ENCODE measurements at places on chromosomes 1 and 21. TPM values are rescaled to one million over a fixed set of nuclear protein-coding genes. Genes with fewer than 3 reads are reported as not detected.

- no peak for DNase-seq
- H3K4me1 ChIP-seq, result no peaks in the 10 kb centered on the region
- no peak overlapping the region for H3K27ac ChIP-seq
- no peak overlapping the region for H3K4me3 ChIP-seq
- H3K27me3 ChIP-seq, result no peaks in the 10 kb centered on the region
These were observed 321.9 kb downstream of the SETD4 start for GRCh38 chr21:35738347-35738961.

DNA sequence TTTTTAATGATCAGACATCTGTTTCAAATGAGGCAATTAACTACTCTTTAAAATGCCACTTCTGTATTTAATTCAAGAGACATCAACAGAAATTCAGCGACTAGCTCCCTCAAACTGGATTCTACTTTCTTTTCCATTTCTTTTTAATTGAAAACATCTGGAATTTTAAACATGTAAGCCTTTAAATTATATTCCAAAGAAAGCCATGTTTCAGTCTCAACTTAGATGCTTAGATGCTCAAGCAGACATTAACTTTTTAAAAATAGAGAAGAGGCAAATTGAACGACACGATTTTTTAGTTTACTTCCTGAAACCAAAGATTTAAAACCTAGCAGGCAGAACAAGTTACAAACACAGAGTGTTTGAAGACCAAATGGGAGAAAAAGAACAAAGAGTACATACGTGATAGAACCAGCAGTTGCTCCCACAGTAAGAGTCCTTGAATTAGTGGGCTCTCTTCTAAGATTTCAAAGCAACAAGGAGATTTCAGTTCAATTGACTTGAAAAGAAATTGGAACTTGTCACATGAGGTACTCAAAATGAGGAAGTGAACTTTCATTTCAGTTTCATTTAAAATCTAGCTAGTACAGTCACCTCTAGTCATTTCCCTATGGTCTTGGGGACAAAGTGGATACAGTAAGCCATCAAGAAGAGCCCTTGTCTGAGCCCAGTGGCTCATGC is at the start of gene CTSS:
TSS of gene CTSS (minus strand) at position 483 of the 681 bp plus-strand sequence. CDS start 1,015 bp downstream, outside the sequence.
- H3K36me3 ChIP-seq, result no peaks in the 10 kb centered on the region
- H3K27ac ChIP-seq, result peak within 1 kb of the TSS; percentile 37
- no peaks in the 10 kb centered on the region for H3K27me3 ChIP-seq
- no peak for DNase-seq
- H3K4me3 ChIP-seq, result peak within 1 kb of the TSS; percentile 29

GRCh38 chr1:51487628-51488027 is 31.4 kb downstream of the EPS15 start:
- no peak overlapping the region for H3K4me3 ChIP-seq
- H3K4me1 ChIP-seq, result peaks cover 50% of the 10 kb centered on the region
- DNase-seq, result no peak

DNA sequence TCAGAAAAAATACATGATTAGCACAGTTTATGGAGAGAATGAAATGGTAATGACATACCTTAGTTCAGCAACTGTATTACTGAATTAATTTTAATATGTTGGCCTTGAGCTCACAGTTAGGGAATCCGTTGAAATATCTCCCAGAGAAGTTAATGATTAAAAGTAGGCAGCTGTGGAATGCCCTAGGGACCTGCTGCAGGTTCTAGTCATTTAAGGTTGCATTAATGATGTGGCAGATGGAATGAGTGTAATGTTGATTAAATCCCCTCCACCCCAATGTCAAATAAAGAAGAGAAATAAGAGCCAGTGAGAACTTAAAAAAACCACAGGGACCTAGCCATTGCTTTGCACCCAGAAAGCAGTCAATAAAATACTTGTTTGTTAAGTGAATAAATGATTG is 40.3 kb upstream of the TRIM45 start:
- H3K4me1 ChIP-seq, result no peaks in the 10 kb centered on the region
- H3K27me3 ChIP-seq, result no peaks in the 10 kb centered on the region
- no peaks in the 10 kb centered on the region for H3K36me3 ChIP-seq
- no peak overlapping the region for H3K4me3 ChIP-seq

DNA sequence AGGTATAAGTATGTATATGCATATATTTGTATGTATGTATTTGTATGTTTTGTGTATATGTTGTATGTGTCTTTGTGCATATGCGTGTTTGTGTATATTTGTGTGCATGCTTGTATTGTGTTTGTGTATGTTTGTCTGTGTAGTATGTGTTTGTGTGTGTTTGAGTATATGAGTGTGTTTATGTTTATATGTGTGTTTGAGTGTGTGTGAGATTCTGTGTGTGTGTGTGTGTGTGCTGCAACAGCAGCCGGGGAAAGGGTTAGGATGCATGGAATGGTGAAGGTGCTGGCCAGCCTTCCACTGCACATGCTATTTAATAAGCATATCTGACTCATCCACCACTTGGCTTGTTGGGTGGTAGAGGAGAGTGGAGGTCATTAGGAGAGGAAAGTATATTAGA is 46.6 kb upstream of the RAB4A start:
- H3K4me3 ChIP-seq, result no peak overlapping the region
- no peaks in the 10 kb centered on the region for H3K36me3 ChIP-seq
- no peak for DNase-seq
- no peaks in the 10 kb centered on the region for H3K27me3 ChIP-seq

DNA sequence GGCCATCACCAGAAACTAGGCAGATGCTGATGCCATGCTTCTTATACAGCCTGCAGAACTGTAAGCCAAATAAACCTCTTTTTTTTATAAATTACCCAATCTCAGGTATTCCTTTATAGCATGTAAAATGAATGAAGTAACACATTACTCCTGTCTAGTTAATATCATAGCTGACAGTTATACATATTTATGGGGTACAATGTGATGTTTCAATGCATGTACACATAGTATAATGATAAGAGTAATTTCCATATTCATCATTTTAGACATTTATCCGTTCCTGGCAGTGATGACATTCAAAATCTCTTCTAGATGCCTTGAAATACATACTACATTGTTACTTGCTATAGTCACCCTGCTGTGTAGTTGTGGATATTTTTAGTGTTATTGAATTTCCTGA is 85.4 kb upstream of the SLC35F3 start:
- H3K27me3 ChIP-seq, result no peaks in the 10 kb centered on the region
- no peaks in the 10 kb centered on the region for H3K4me1 ChIP-seq
- H3K36me3 ChIP-seq, result no peaks in the 10 kb centered on the region
- H3K27ac ChIP-seq, result no peak overlapping the region

DNA sequence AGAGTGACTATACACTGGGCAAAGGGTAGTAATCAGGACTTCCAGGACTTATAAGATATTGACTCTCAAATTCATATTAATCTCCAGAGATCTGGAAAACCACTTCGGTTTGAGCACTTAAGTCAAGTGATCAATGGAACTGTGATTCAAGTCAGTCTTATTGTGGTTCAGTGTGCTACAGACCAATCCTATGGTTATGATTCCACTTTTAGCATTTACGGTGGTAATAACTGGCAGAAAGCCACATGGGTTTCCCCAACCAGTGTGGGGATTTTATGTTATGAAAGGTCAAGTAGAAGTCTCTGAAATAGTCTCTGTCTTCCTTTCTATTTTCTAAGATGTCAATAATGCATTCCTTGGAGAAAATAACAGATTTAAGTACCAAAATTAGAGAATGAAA is 151.3 kb upstream of the NEGR1 start:
- no peak overlapping the region for H3K4me3 ChIP-seq
- H3K36me3 ChIP-seq, result no peaks in the 10 kb centered on the region
- no peaks in the 10 kb centered on the region for H3K4me1 ChIP-seq

- H3K27me3 ChIP-seq, result no peaks in the 10 kb centered on the region
- H3K27ac ChIP-seq, result peak overlapping the region; percentile 81
- peaks cover 3% of the 10 kb centered on the region for H3K4me1 ChIP-seq
- no peak overlapping the region for H3K4me3 ChIP-seq
- DNase-seq, result peak; percentile 73
- H3K36me3 ChIP-seq, result no peaks in the 10 kb centered on the region
These were observed 24.3 kb upstream of the GRHL3 start for GRCh38 chr1:24294716-24295371.

DNA sequence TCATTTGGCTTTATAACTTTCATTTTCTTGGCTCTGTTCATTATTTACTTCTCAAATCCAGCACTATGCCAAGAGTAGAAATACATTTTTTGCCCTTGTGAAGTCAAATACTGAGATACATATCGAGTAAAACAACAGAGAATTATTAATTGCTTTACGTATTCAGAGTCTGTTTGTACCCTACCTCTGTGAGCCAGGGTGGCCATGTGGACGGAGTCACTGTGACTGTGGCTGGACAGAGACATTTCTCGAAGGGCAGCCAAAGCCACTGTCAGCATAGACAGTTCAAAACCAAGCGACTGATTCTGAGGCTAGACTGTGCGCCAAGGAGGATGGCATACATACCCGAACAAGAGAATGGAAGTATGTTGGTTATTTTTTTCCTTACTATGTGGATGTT is 391.0 kb upstream of the PROX1 start:
- H3K27me3 ChIP-seq, result no peaks in the 10 kb centered on the region
- no peak overlapping the region for H3K27ac ChIP-seq
- H3K4me1 ChIP-seq, result no peaks in the 10 kb centered on the region
- H3K4me3 ChIP-seq, result no peak overlapping the region

TTC39A gene
- 12.0 TPM for total RNA-seq

RPE65 gene
- total RNA-seq, result not detected

AK5 gene
- not detected for total RNA-seq

All from gastrocnemius medialis (tissue), 4 donors.